Retinal pigment epithelial cell (primary cell): ENCODE measurements at places on chromosomes 4 and X.

DNA sequence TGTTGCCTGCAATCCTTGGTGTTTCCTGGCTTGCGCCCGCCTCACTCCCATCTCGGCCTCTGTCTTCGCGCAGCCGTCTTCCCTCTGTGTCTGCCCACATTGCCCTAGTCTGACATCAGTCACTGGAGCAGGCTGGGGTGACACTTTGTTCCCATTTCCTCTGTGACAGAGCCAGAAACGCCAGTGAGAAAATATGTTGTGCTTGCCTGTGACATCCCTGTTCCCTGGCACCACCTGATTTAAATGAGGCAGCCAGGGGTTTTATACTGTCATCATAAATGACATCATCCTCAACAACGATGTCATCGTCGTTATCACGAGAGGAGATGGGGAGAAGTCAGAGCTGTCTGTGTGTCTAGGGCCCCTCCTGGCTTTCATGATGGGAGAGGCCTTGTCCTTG is 29.1 kb downstream of the ZNF185 start:
- no peak for DNase-seq

- no peak for DNase-seq
Observed at GRCh38 chrX:17803449-17803848, 57.6 kb downstream of the RAI2 start.

DNA sequence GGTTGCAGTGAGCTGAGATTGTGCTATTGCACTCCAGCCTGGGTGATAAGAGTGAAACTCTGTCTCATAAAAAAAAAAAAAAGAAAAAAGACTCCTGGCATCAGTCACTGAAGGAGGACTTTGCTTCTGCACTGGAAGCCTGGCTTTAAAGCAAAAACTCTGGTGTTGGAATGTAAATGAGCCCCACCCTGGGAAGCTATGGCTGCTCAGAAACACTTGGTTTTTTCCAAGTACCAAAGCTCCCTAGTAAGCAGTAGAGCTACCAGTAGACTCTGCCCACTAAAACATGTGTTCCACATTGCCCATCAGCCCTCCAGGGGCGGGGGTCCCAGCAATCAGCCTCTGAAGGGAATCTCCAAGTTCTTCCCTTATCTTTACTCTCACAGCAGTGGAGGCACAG is 154.4 kb downstream of the SHROOM3 start:
- DNase-seq: peak; percentile 87

- no peak for DNase-seq
Observed at GRCh38 chr4:83440148-83440814, 15.3 kb downstream of the HELQ start.

DNA sequence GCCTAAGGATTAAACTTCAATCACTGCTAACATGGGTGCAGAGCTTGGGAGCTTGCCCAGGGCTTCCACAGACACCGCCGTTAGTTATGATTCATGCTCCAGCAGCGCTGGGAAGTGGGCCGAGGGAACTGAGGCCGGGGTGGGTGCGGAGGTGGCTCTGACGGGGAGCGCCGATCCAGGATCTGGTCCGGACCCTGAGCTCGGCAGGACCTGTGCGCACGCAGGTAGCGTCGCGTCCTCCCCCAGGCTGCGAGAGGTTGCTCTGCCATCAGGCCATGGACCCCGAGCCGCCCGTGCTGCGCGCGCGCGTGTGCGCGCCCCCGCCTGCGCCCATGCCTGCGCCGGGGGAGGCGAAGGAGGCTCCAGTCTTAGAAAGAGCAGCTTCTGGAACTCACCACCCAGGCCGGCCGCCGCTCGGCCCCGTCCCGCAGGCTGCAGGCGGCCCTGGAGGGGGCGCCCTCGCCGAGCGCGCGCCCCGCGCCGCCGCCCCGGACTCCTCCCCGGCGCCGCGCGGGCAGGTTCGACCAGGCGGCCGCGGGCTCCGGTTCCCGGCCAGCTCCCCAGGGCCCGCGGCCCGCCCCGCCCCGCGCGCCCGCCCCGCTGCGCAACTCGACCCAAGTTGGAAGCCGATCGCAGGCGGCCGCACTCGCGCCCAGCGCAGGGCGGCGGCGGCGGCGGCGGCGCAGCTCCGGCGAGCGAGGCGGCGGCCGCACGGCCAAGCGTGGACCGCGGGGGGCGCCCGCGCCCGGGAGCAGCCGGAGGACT is 732 bp upstream of the ADRA2C start:
- DNase-seq: peak; percentile 18

- DNase-seq: no peak
Observed at GRCh38 chr4:74953647-74954046, 20.7 kb downstream of the PARM1 start.

DNA sequence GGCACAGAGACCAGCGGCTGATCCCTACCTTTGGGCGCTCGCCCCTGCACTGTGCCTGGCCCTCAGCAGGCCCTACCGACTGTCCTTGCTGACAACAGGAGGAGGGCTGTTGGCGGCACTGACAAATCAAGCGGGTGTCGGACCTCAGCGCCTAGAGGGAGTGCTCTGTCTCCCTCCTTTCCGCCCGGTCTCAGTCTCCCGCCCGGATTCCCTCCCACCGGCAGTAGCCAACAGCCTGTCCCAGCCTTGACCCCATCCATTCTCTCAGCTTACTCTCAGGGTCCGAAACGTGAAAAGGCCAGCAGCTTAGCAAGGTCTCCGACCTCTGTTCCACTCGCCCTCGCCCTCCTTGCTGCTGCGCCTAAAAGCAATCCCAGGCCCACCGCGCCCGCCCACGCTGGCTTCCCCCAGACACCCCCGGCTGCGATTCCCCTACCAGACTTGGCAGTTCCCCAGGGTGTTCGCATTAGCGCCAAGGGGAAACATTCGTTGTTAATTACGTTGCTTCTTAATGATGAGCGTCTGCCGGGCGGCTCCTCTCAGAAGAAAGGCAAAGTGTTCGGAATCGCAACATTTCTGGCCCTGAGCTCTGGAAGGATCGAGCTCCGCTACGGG is 96.2 kb downstream of the SOWAHB start:
- DNase-seq: no peak

DNA sequence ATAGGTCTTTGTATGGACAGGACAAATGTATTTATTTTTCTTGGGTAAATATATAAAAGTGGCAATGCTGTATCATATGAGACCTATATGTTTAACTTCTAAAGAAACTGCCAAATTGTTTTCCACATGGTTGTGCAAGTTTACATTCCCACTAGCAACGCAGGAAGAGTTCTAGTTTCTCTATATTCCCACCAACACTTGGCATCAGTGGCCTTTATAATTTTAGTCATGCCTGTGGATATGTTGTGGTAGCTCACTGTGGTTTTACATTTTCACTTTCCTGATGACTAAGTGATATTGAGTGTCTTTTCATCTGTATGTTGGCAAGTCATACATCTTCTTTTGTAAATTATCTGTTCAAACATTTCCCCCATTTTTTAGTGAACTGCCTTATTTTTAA is 126.0 kb downstream of the EMCN start:
- no peak for DNase-seq

GRCh38 chrX:124555036-124555595 is 208.8 kb downstream of the SH2D1A start:
- peak; percentile 11 for DNase-seq

- DNase-seq: no peak
Observed at GRCh38 chrX:53330331-53330730, 48.9 kb upstream of the IQSEC2 start.

GRCh38 chr4:44070843-44071242 is 377.8 kb downstream of the KCTD8 start:
- DNase-seq: no peak

DNA sequence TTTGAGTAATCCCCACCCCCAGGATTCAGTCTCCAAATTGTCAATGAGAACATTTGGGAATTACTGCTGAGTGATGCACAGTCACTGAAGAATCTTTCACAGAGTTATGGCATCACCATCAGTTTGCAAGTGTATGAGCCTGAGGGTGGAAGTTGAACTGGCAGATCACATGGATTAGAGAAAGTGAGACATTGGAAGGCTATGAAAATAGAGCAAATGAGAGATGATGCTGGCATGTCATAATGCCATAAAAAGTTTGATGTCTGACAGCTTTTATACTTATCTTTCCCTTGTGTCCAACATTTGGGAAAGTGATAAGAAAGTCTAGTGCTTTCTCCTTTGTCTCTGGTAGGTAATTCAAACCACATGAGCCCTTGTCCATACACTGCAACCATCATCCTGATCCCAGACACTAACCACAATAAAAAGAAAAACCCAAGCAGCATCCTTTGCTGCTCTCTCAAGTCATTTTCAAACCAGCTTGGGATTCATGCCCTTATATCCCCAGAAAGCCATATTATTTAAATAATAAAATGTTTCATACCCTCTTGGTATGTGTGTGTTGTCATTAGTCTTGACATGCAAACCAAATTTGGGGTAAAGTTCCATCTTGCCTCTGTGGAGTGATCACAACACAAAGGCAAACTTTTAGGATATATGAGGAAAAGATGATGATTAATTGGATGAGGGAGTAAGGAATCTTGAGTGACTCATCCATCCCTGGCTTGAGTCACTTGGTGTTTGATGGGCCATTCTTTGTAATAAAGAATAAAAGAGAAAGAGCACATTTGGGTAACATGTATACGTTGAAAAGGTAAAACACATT is 438.9 kb downstream of the GRXCR1 start:
- no peak for DNase-seq

- no peak for DNase-seq
Observed at GRCh38 chr4:2910409-2910808, 52.8 kb downstream of the NOP14 start.

- DNase-seq: no peak
Observed at GRCh38 chr4:52157641-52158316, 106.7 kb downstream of the SPATA18 start.

DNA sequence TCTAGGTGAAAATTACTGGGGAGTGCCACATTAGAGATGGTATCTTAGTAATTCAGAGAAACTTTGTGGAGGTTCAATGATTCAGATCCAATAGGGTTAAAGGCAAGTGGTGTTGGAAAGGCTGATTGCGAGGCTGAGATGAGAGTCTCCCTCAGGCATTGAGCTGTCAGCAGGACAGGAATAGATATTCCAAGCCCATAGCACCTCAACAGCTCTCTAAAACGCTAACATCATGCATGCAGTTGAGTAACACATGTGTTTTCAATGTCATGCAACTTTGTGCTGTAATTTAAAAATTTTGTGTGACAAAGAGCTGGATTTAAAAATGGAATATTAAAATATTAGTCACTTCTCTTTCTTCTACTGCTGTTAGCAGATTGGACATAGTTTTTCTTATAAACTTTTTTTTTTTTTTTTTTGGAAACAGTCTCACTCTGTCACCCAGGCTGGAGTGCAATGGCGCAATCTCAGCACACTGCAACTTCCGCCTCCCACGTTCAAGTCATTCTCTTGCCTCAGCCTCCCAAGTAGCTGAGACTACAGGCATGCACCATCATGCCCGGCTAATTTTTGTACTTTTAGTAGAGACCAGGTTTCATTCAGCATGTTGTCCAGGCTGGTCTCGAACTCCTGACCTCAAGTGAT is 173.5 kb upstream of the C1QTNF7 start:
- DNase-seq: no peak

- no peak for DNase-seq
Observed at GRCh38 chr4:3205995-3206394, 43.0 kb upstream of the MSANTD1 start.

DNA sequence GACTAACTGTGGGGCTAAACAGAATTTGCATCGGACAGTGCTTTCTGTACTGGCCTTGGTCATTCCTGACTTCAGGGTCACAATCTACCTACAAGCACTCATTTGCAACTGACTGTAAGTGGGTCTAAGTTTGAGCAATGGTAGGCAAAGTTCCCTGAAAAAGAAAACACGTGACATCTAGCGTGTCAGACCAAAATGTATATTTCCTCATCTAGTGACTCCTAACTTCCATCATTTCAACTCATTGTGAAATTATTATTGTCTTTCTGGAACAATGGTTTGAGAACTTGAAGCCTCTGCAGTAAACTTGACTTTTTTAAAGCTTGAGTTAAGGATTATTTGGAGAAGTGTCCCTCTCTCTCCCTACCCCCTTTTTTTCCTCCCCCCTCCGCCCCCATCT is 113.6 kb downstream of the MID1 start:
- DNase-seq: no peak

DNA sequence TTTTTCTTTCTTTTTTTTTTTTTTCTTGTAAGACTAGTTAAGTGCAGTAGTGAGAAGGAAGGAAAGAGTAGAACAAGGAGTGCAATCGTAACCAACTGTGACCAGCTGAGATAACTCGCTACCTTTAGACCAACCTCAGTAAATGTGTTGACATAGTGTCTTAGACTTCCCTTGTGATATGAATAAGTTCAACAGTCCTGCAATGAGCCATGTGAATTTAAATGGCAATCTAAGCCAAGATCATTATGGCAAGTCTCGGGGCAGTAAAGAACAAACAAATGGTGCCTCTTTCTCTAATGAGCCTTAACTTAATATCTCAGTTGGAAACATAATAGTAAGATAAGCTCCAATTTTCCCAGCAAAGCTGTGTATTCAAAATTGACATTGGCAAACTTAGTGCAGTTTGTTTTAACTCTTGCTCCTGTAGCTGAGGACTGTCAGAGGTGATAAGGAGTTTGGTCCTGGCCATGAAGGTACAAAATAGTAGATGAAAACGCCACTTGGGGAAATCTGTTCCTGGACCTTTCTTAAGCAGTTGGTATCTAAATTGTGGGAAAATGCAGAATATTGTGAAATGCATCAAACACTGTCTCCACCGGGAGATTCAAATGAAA is 13.8 kb upstream of the RELL1 start:
- no peak for DNase-seq

GRCh38 chr4:52566136-52567031 is 92.7 kb downstream of the USP46 start:
- no peak for DNase-seq

DNA sequence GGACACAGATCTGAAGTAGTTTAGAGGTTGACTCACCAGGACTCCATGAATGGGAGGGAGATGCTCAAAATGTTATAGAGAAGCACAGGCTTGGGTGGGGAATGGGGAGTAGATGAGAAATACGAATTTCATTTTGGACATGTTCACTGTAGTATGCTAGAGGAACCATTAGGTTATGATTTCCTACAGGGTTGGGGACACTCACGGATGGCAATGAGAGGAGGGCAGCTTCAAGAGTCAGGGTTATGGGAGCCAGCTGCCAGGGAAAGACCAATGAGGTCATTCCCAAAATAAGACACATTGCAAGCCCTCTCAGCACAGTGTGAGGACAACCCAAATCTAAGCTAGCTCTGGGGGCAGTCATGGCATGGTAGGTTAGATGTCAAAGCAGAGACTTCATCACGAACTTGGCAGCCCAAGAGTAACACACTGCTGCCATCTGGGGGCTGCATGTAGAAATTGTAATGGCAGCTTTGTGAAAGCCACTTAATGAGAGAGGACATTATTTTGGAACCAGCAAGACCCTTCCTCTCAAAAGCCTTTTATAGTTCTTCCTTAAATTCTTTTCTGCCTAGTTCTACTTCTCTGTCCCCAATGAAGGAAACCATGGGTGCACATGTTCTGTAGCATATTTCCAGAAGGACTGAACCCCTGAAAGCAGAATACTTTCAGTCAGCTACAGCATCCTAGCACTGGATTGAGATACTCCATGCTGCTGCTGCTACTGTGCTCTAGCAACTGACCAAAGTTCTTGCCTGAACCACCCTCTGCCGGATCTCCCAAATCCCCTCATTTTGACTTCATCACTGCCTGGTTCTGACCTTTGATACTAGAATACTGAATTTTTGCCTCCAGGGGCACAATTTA is 16.2 kb upstream of the ZCCHC12 start:
- no peak for DNase-seq
